Activated T-helper 1 cell treated with anti-CD3 and anti-CD28 coated beads, Interleukin-2, amount 50 U/mL, for 16 hours (primary cell): ENCODE measurements at places on chromosomes 4 and X.

DNA sequence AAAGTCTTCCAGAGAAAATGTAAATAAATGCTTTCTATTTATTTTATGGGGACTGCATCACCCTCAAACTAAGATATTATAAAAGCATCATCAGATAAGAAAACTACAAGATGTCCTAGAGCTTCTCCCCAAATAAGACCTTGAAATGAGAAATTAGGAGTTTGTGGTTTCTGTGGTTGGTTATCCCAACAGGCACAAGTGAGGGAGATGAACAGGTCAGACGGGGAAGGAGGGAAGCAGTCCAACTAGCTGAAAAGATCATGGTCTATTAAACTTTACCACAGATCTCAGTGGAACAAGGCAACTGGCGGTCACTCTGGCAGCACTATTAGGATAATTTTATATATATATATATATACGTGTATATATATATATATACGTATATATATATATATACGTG, 319.3 kb upstream of the GRID2 start:
- DNase-seq = no peak

GRCh38 chr4:158728236-158728635, 5.0 kb upstream of the PPID start:
- DNase-seq = no peak

GRCh38 chr4:155426953-155427352, 50.2 kb upstream of the MAP9 start:
- no peak for DNase-seq

DNA sequence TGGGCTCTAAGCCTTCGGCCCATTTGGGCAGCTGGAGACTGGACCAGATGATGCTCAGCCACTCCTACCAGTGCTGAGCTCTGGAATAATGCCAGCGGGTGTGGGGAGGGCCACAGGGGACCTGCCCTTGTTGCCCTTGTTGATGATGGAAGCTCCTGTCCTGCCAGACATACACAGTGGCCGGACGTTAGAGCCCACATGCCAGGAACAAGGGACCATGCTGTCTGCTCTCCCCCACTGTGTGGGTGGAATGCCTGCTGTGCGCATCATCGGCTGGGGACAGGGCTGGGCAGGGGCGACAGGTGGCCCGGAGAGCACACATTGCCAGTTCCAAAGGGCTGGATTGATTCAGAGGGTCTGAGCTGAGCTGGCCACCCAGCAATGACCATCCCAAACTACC, 2.0 kb downstream of the ABLIM2 start:
- DNase-seq = no peak

GRCh38 chr4:98639108-98639507, 19.3 kb downstream of the TSPAN5 start:
- no peak for DNase-seq

DNA sequence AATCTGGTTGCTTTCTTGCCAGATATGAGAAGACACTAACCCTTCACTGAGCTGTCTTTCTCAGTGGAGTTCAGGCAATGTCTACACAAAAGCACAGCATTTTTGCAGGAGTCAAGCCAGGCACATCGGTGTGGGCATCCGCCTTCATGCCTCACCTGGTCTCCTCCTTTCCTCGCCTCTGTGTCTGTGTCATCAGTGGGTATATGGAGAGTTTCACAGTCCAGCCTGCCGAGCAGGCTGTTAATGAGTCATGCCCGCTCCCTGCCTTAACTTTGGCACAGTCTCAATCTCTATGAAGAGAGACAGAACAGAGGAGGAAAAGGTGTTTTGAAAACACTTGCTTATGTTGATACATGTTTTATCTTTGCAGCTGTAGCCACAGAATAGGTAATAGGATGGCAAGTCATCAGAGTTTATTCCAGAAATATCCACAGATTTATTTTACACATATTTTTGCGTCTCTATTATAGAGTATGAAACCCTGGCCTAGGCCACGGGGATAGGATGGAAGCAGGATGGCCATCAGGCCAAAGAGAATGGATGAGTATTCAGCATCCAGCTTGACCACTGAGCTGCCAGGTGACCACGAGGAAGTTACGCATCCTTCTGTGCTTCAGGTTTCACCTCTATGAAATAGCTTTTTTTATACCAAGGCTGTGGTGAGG, 32.8 kb upstream of the MAML3 start:
- DNase-seq = no peak

- DNase-seq = no peak
Measured at GRCh38 chr4:38055566-38055965, 95.4 kb downstream of the PTTG2 start.

- no peak for DNase-seq
Measured at GRCh38 chrX:43349363-43349762, 306.7 kb upstream of the MAOA start.

- no peak for DNase-seq
Measured at GRCh38 chr4:11250510-11250909, 178.2 kb downstream of the HS3ST1 start.

GRCh38 chrX:80237072-80237471, 183.2 kb upstream of the TENT5D start:
- no peak for DNase-seq

DNA sequence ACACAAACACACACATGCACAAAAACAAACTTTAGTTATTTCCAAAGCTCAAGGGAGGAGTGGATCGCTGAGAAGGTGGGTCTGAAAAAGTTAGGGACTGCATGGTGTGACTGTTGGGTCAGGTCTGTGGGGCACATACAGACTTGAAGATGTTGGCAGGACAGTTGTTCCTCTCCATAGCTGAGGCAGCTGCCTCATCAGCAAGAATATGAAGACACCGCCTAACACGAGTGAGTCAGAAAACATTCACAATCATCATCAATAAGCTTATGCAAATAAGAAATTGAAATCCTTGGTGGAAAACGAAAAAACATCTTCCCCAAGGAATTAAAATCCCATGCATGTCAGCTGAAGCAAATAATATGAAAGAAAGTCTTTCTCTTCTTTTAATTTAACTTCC, 148.0 kb downstream of the COL25A1 start:
- no peak for DNase-seq

DNA sequence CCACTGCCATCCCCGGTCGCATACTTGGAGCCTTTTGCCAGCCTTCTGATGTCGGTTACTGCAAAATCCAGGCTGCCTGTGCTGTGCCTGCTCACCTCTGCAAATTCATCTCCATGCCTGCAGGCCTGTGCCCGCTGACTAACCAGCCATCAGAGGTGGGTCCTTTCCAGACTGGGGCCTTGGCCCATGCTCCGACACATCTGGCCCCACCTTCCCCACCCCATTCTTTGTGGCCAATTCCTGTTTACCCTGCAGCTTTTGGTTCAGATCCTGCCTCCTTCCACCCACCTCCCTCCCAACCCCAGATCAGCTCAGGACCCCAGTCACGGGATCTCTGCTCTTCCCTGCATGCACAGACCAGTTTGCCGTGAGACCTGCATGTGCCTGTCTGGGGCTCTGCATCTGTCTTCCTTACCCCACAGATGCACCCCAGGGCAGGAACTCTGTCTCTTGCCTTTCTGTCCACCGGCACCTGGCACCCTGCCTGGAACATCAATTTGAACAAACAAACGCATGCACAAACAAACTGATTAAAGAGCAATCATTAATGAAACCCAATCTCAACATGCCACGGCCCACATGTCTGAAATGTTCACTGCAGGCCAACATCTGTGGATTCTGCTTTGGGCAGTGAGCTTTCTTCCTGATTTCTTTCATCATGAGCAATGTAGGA, 112.8 kb upstream of the PSAPL1 start:
- no peak for DNase-seq

- no peak for DNase-seq
Measured at GRCh38 chr4:122364700-122365404, 14.0 kb upstream of the ADAD1 start.

GRCh38 chr4:145808848-145809512, 129.0 kb downstream of the C4orf51 start:
- no peak for DNase-seq

GRCh38 chr4:65456579-65456978, 213.7 kb downstream of the EPHA5 start:
- no peak for DNase-seq

DNA sequence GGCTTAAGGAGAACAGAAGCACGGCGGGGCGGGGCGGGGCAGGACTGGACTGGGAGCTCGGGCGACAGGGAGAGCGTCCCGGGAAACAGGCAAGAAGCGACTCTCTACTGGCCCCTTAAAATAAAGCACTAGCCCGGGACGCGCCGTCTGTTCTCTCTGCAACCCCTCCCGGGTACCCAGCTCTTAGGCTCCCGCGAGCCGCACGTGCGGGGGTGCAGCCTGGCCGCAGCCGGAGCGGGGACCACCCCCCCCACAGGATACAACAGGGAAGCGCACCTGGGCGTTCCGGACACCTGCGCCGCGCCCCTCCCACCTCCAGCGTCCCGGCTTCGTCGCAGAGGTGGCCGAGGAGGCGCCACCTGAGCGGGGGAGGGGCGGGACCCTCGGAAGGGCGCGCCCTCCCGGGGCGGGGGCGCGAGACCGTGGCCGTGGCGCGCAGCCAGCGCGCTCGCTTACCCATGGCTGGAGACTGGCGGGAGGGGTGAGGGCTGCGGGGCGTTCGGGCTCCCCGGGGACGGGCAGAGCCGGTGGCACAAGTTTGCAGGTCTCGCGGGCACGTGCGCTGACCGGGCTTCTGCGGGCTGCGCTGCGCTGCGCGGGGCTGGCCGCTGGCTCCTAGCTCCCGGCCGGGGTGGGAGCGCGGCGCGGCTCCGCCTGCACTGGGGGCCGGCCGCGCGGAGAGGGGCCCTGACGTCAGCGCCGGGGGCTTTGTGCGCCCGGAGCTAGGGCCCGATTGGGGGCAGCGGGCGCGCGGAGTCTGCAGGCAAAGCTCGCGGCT, 91.5 kb downstream of the GEMIN8 start:
- no peak for DNase-seq

DNA sequence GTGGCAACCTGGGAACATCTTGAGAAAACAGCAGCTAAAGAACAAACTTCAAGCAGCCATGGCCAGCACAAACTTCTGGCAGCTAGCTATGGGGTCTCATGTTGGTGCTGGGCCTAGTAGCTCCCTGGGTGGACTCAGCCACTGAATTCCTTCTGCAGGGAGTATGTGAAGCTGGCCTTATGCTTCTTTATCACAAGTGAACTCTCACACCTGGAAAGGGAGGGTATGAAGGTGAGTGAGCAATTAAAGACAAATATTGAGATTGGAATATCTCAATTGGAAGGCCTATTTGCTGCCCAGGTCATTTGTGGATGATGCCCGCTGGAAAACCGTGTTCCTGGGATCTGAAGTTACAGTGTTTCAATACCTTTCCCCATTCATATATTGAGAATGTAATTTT, 153.3 kb upstream of the RPS6KA3 start:
- no peak for DNase-seq

- DNase-seq = no peak
Measured at GRCh38 chr4:15375667-15376066, 52.2 kb upstream of the C1QTNF7 start.

GRCh38 chrX:153925387-153925738, 701 bp downstream of the ARHGAP4 start:
- no peak for DNase-seq

GRCh38 chr4:89009761-89010369, 47.1 kb downstream of the FAM13A start:
- DNase-seq = no peak

DNA sequence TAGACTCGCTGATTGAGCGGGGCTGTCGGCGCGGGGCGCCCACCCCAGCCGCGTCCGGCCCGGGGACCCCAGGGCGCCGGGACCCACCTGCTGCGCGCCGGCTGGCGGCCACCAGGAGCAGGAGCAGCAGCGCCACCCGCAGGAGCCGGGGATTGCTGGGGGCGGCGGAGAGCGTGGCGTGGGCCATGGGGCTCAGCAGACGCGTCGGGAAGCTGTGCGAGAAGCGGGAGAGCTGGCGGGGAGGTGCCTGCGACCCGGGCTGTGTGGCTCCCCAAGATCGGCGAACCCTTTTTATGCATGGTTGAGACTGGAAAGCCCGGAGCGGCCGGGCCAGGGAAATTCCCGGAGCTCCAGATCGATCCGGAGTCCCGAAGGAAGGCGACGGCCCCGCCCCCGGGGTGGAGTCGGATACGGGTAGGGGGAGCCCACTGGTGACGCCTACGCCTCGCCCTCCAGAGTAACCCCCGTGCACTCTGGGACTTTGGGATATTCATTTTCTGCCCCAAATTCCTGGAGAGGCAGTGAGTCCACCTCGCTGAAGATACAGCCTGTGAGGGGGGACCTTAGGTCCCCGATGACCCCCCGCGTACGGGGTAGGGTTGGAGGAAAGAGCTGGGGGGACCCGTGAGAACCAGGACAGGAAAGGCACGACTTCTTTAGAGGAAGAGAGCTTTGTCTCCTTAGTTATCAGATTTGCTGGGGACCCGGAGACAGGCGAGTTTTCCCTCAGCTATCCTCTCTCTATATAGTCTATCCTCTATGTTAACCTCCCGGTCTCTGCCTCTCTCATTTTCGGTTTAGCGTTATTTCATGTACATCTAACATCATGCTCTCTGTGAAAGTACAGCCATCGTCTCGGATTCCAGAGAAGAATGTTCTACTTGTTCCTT, at the start of gene CXCL3:
TSS of gene CXCL3 (minus strand) at position 265 of the 890 bp plus-strand sequence. CDS start at position 187, 78 bp downstream.
- DNase-seq = no peak

GRCh38 chrX:41275661-41276609, 58.0 kb upstream of the DDX3X start:
- DNase-seq = peak; percentile 15

- DNase-seq = no peak
Measured at GRCh38 chr4:79576429-79576753, 168.4 kb upstream of the GK2 start.

DNA sequence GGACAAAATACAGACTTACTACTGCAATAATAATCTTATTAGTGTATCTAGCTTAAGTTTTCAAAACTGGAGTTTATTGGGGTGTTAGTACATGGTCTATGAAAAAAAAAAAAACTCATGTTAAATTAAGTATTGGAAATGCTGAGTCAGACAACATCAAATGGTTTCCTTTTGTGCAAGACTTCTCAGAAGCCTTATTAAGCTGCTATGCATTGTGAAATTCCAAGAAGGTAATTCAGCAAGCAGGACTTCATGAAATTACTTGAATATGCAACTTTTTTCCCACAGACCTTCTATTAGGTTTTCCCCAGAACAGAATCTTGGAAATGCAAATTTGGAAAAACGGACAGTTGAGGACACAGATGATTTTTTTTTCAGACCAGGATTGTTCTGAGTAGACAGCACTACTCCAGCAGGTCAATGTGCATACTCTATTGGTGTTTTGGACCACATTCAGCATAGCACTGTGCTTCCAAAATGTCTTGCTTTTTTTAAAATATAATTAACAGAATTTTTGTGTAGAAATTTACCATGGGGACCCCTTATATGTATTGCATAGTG, 568.8 kb upstream of the TENM3 start:
- DNase-seq = no peak

DNA sequence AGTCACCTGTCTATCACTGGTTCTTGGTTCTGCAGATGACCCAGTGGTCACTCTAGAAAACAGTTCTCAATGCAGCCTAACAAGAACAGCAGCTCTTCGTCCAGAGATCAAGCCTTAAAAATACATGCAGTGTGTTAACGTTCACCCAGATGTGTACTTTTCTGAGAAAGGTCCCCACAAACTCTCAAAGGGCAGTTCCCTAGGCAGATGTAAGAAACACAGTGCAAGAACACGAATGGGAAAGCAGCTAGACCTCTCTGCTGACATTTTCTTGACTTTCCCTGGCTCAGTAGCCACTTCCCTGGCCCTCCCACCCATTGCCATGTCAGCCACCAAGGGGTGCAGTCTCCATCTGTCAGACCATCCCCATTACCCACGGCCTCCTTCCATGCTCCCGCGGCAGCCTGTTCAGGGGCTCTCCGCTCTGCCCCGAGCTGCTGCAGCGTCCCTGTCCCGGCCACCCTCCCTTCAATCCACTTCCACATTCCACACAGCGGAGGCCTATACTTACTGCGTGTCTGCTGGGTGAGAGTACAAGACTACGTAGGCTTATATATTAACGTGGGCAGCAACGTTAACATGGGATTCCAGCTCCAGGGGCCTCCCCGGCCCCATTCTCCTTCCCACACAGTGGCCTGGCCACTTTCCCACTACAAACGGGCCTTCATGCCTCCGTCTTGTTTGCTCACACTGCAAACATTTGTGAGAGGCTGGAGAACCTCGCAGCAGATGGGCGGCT, 34.3 kb downstream of the IRF2 start:
- DNase-seq = no peak
